ENCODE measurements at places on chromosomes 5 and 9.

DNA sequence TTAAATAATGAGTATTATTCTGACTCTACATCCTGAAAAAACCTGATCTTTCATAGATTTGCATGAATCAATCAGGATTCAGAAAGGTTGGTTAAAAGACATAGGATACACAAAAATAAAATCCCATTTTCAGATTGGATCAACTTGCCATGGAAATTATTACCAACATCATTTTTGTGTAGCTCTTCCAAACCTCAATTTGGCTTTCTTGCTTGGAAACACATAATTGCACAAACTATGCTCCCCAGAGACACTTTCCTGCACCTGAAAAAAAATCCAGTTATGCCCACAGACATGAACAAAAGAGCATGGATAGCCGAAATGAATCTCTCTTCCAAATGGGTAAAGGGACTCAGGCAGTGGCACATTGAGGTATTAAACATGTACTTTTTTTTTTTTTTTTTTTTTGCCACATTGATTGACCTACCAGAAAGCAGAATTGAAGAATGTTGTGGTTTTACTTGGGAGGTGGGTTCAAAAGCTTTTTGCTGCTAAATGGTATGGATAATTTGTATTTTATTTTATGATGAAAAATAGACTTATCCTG is 135.4 kb upstream of the FBN2 start:
- no peak for ATAC-seq

- no peak for ATAC-seq
Observed at GRCh38 chr5:133658327-133658726, 46.0 kb upstream of the FSTL4 start.

DNA sequence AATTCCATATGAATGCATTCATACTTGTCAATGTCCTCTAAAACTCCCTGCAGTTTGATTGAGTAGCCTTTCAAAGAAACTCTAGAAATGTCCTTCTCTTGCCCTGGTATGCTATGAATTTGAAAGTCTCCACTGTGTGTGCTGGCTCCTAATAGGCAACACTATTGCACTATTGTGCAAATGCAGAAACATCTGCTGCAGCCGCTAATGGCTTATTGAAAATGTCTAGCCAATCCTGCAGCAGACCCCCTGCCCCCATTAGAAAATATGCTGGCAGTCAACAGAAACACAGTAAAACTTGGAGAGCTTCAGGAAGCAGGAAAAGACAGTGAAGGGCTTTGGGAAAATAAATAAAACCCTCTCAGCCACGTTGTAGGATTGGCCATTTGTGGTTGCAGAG is 87.3 kb upstream of the GRAMD2B start:
- no peak for ATAC-seq

GRCh38 chr9:95588724-95589588 is 72.2 kb upstream of the PTCH1 start:
- ATAC-seq = no peak

- ATAC-seq = no peak
Observed at GRCh38 chr5:149024477-149024876, 38.4 kb downstream of the SH3TC2 start.

GRCh38 chr9:36676091-36676490 is 103.4 kb downstream of the MELK start:
- ATAC-seq = no peak

DNA sequence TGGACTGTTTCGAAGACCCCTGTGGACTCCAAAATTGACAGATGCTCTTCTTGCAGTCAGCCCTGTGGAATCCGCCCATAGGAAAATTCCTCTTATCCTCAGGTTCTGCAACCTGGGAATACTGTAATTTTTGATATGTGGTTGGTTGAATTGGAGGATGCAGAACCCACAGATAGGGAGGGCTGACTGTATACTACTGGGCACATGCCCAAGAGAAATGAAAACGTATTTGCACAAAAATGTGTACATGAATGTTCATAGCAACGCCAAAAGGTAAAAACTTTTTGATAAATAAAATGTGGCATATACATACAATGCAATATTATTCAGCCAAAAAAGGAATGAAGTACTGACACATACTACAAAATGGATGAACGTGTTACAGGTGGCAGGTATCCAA is 1.9 kb upstream of the SNAPC3 start:
- no peak for ATAC-seq

DNA sequence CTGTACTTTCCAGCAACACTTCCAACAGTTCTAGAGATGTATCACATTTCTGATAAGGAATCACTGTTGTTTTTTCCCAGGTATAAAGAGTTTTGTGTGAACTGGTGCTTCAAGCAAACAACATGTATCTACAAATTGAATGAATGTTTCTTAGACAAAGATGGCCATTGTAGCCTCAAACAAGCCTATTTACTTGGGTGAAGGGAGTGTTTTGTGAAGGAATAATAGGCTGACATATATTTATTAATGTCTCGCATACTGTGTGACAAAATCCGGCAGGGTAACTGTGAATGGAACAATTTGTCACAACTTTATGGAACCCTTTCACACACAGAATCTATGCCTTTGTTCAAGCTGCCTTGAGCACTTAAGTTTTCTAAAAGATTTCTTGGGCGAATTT is 24.8 kb upstream of the DAB2 start:
- ATAC-seq = no peak

DNA sequence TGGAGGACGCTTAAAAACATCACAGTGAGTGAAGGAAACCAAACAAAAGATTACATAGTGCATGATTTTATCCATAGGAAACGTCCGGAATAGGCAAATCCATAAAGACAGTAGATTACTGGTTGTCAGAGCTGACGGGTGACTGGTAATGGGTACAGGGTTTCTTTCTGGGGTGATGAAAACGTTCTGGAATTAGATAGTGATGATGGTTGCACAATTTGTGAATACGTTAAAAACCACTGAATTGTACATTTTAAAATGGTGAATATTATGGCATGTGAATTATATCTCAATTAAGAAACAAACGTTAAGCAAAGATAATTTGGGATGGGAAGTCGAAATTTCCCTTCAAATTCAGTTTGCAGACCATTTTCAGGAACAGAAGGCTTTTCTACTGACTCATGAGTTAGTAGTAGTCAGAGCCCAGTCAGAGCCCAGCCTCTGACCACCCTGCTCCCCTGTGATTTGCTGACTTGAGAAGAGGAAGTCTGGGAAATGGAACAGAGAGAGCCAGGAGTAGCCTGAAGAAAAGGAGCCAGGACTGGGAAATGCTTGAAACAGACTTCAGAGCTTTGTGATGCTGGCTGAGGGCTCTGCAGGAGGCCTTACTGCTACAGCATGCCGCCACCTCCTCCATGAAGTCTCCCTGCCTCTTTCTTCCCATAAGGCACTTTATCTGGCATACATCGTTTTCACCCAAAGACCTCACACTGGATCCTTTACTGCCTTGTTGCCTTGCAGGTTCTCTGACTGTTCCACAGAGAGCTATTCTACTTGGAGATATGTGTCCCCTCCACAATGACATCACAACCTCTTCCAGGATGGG is 46.4 kb upstream of the CTNNA1 start:
- no peak for ATAC-seq

- ATAC-seq = no peak
Observed at GRCh38 chr9:125757834-125758233, 10.7 kb downstream of the PBX3 start.

Data from activated T-helper 17 cell treated with anti-CD3 and anti-CD28 coated beads, Interleukin-2, amount 50 U/mL, for 72 hours (primary cell).